ENCODE measurements at places on chromosomes 16 and 17.

GRCh38 chr16:12201216-12201615 is 224.7 kb downstream of the SNX29 start:
- no peak overlapping the region for H3K27ac ChIP-seq
- H3K4me3 ChIP-seq: no peak overlapping the region

- peaks cover 30% of the 10 kb centered on the region for H3K27me3 ChIP-seq
These were observed at the start of gene KCNH4 for GRCh38 chr17:42180922-42181850. TSS of gene KCNH4 (minus strand) at chr17:42181142. CDS start at chr17:42180945, 197 bp downstream.

DNA sequence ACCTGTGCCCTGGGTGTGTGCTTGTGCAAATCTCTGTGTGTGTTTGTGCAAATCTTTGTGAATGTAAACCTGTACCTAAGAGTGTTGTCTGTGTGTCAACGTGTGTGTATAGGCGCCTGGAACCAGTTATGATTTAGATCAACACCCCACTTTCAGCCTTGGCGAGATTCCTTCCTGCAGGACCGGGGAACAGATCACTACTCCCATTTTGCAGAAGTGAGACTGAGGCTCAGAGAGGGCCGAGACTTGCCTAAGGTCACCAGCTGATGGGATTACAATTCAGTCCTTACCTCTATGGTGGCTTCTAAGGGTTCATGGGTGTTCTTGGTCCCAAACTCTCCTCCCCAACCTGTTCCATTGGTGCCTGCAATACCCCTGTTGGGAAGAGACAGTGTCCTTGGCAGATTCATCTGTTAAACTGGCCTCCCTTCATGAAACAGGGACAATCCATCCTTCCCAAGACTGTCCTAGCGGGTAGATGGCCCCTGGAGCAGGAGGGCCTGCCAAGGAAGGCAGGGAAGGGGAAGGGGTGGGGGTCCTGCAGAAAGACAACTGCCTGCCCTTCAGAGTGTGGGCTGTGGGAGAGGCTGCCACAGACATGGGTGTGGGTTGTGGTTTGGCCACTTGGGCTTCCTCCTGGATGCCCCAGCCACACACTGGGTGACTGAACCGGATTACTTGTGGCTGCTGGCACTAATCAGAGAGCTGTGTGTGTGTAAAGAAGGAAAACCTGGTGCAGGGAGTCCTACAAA is 6.9 kb upstream of the MAPK7 start:
- peaks cover 10% of the 10 kb centered on the region for H3K27me3 ChIP-seq
- peak overlapping the region; percentile 86 for H3K27ac ChIP-seq
- H3K4me3 ChIP-seq: peak overlapping the region; percentile 6
- H3K36me3 ChIP-seq: no peaks in the 10 kb centered on the region

GRCh38 chr16:12341423-12341822 is 364.9 kb downstream of the SNX29 start:
- H3K4me3 ChIP-seq: no peak overlapping the region
- no peak for DNase-seq
- H3K27me3 ChIP-seq: no peaks in the 10 kb centered on the region
- no peaks in the 10 kb centered on the region for H3K4me1 ChIP-seq
- H3K27ac ChIP-seq: no peak overlapping the region

GRCh38 chr16:57630931-57631845 is 2.8 kb downstream of the ADGRG1 start:
- H3K4me3 ChIP-seq: no peak overlapping the region
- no peaks in the 10 kb centered on the region for H3K36me3 ChIP-seq
- H3K27me3 ChIP-seq: peaks cover 14% of the 10 kb centered on the region

GRCh38 chr16:1839554-1839953 is 12.5 kb downstream of the FAHD1 start:
- no peak overlapping the region for H3K27ac ChIP-seq
- no peaks in the 10 kb centered on the region for H3K36me3 ChIP-seq
- no peak for DNase-seq
- H3K4me3 ChIP-seq: no peak overlapping the region
- H3K27me3 ChIP-seq: no peaks in the 10 kb centered on the region
- H3K4me1 ChIP-seq: no peaks in the 10 kb centered on the region

GRCh38 chr17:8887834-8888703 is 20.6 kb upstream of the PIK3R6 start:
- peaks cover 65% of the 10 kb centered on the region for H3K36me3 ChIP-seq
- no peak overlapping the region for H3K27ac ChIP-seq
- peaks cover 10% of the 10 kb centered on the region for H3K4me1 ChIP-seq
- H3K4me3 ChIP-seq: no peak overlapping the region
- DNase-seq: no peak
